NCI-H446 treated with DMSO at 0.1 percent for 48 hours (cell line): ENCODE measurements at places on chromosomes 13 and 19.

- no peak for DNase-seq
These were observed 26.4 kb upstream of the FAM216B start for GRCh38 chr13:42754801-42755510.

DNA sequence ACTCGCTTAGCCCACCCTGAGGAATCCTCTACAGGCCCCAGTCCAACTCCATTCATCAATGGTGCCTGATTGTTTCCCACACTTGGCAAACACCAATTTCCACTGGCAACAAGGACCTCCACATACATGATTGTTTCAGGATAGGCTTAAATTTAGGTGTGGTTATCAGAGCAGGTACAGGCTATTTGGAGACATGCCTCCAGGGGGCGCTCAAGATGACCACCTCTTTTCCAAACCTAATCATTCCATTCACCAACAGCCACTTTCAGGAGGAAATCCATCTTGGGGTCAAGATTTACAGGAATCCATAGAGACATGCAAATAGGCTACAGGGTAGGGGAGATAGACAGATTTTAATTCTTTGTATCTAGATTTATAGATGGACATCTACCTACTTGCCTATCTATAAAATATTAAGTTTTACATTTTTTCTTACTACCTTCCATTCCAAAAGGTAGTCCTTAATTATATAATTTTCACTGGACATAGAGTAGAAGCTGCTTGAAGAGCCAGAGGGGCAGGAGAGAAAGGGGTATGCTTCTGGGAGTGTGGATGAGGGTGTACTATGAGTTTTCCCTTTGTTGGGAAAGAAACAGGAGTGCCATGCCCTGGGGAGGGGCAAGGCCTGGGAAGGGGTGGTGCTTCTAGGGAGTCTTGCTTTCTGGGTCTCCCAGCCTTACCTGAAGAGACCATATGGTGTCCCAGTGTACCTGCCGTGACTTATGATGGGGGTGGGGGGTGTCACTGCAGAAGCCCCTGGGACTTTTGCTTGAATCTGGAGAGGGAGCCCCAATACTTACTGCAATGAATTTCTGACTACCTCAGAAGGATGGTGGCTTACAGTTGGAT lies 14.1 kb upstream of the PCDH8 start:
- DNase-seq = no peak

GRCh38 chr13:111382877-111383276 lies 62.4 kb downstream of the TEX29 start:
- DNase-seq = no peak

GRCh38 chr13:52885141-52885540 lies 36.7 kb upstream of the PCDH8 start:
- no peak for DNase-seq

- no peak for DNase-seq
These were observed 17.3 kb upstream of the KDM4B start for GRCh38 chr19:4951656-4952055.

DNA sequence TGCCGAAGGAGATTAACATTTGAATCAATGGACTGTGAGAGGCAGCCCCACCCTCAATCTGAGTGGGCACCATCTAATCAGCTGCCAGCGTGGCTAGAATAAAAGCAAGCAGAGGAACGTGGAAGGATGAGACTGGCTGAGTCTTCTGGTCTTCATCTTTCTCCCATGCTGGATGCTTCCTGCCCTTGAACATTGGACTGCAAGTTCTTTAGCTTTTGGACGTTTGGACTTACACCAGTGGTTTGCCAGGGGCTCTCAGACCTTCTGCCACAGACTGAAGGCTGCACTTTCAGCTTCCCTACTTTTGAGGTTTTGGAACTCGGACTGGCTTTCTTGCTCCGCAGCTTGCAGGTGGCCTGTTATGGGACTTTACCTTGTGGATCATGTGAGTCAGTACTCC lies 14.7 kb downstream of the NHLRC3 start:
- no peak for DNase-seq

DNA sequence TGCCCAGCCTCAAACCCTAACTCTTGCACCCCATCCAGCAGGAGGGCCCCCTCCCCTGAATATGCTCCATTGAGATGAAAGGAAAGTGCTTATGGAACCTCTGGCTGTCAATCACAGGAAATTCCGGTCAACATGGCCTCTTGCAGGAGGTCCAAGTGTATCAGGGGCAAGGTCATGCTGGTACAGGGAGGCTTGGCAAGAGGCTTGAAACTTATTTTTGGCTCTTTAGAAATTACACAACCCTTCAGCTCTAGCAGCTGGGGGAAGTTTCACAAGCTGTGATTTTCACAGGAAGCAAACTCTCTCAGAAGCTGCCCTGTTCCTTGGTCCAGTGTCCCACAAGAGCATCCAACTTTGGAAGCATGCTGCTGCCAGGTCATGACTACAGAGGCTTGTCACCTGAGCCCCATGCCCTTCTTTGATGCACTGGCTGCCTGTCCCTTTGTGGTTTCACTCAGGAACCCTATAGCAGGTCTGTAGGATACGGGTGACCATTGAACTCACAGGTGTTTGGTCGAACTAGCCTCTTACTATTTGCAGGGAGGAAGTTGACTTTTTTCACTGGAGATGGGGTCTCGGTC lies 8.4 kb downstream of the ASF1B start:
- no peak for DNase-seq

DNA sequence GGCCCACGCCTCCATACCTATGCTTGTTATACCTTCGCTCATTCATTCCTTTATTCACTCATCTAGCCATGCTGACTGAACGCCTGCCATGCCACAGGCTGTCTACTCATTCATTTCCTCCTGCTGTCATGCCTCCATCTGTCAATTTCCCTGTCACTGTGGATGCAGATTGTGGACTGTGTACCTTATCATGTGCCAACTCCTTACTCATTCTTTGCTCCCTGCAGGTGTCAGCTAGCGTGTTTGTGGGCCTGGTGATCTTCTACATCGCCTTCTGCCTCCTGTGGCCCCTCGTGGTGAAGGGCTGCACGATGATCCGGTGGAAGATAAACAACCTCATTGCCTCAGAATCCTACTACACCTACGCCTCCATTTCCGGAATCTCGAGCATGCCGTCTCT lies 4.1 kb upstream of the PSMD8 start:
- DNase-seq = peak; percentile 16

- DNase-seq = no peak
These were observed 324.9 kb upstream of the SPRY2 start for GRCh38 chr13:80665792-80666333.
